ENCODE measurements at places on chromosomes 2 and 18.

DNA sequence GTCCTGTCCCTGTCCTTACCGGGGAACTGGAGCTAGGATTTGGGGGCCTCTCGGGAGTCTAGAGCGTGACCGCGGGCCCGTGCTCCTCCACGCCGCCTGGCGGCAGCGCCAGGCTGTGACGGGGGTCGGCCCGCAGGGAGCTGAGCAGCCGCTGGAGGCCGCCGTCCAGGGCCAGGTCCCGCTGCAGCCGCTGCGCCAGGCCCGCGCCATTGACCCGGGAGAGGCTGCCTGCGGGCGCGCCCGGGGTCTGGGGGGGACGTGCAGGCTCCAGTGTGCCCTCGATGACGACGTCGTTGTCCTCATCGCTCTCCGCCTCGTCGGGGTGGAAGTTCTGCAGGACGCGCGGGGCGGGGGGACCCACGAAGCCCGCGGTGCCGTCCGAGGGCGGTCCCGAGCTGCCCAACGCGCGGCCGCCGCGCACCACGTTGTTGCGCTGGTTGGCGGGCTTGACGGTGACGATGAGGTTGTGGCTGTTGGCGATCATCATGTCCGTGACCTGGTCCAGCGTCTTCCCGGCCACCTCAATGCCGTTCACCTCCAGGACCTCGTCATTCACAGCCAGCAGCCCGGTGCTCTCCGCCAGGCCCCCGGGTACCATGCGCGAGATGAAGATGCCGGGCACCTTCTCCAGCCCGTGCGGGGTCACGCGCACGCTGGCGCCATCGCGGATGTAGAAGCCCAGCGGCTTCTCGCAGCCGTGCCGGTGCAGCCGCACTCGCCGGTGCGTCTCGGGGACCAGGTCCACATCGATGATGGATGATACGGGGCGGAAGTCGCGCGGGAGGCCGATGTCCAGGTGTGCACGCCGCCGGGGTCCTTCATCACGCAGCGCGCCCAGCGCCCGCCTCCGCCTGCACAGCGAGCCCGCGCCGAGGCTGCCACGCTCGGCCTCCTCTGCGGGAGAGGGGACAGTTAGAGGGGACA is 50.9 kb downstream of the ADNP2 start:
- peak; percentile 54 for DNase-seq

- no peak for DNase-seq
Measured at GRCh38 chr2:88692187-88692586, 714 bp downstream of the RPIA start.

DNA sequence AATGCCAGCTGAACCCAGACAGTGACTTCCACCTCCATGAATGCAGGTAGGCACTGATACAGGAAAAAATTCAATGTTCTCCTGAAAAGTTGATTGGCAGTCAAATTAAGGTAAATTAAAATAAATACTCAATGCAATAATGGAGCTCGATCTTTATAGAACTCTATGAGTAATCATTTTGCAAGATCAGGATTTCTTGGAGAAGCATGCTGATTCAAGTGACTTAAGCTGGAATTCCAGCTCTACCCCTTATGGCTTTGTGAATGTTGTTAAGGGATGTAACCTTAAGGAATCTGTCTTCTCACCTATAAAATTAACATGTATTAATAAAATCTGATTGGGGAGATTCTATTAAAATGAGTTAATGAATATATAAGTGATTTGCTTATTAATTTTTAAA is 145.1 kb downstream of the QPCT start:
- DNase-seq, result no peak

DNA sequence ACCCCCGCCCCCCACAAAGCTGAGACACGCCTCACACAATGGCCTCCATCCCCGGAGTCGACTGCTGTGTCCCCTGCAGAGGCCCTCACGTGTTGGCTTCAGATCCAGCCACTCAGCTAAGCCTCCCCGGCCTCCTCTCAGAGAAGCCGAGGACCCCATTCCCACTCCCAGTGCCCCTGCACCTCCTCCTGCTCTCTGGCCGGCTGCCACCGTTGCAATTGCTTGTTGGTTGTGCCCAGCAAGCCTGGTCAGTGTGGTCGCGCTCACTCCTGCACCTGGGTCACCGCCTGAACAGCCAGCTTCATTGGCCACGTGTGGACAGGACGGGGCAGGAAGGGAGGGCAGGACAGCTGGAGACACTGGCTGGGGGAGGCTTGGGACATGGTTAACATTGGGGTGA is 191.5 kb upstream of the SALL3 start:
- DNase-seq, result no peak

GRCh38 chr18:55317864-55318263 is 270.1 kb downstream of the TCF4 start:
- no peak for DNase-seq

DNA sequence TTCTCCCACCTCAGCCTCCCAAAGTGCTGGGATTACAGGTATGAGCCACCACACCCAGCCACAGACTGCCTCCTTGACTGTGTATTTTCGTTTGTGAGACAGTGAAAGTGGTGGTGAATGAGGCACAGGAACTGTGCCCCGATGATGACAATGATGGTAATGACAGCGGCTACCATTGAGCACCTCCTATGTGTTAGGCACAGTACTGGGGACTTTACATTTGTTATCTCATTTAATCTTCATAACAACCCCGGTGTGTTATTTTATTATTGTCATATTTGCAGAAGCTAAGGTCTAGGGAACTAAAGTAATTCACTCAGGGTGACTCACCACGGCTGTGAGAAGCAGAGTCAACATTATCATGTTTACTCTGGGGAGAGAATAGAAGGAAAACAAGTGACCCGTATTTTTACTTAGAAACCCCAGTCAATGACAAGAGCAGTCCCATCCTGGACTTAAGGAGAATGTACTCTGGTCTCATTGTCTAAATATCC is 77.6 kb upstream of the ALPP start:
- no peak for DNase-seq

GRCh38 chr2:54239427-54239826 is 16.6 kb downstream of the TSPYL6 start:
- DNase-seq, result no peak

DNA sequence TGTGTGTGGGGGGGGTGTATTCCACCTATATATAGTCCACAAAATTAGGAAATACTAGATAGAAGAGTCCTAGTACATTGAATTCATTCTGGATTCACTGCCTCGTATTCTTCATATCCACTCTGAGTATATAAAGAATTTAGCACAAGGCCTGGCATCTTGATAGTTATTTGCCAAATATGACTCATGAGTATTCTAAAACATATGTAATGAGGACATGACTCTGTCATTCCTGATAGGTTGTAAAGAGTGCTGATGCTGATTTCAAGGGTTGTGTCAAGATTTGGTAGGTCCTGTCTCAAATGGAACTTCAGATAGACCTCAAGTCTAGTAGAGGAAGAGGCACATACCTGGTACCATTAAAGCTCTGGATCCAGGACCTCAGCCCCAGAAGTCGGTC is 173.4 kb upstream of the BOD1L2 start:
- DNase-seq, result no peak

DNA sequence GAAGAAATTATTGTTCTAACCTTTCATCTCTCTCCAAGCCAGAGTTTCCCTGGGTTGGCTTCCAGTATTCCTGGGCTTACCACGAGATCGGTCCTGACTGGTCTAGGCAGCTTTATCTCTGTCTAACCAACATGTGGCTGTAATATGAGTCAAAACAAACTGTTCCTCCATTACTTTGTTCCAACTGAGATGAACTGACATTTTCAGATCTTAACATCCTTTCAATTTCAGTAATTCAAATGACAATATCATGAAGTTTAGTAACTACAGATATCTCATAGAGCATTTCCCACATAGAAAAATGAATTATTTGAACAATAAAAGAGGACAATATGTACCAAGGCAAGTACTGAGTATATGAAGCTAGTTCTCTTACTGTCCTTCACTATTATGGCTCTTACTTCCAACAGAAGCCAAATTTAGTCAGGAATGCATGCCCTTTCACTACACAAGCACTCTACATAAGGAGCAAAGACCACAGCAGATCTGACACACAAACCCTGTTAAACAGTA is 15.5 kb downstream of the SLC25A12 start:
- no peak for DNase-seq

DNA sequence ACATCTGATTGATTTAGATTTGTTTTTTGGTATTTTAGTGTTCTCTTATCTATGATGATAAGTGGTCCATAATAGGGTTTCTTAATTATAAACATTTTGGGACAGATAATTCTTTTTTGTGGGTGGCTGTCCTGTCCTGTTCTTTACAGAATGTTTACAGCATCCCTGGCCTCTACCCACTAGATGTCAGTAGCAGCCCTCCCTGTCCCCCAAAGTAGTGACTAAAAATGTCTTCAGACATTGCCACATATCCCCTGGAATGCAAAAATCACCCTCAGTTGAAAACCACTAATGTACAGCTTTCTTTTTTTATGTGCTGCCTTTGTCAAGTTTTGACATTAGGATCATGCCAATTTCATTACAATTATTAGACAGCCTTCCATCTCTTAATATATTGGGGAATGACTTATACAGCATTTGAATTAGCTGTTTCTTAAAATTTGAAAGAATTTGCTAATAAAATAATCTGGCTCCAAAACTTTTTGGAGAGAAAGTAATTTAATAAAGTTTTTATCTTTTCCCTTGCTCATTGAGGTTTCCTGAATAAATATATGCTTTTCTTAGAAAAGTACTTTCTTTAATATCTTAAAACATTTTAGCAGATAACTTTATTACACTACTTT is 19.5 kb downstream of the WIPF1 start:
- peak; percentile 72 for DNase-seq

- no peak for DNase-seq
Measured at GRCh38 chr18:74116633-74117554, 30.7 kb downstream of the FBXO15 start.

GRCh38 chr2:42976351-42976750 is 184.0 kb upstream of the HAAO start:
- DNase-seq, result no peak

DNA sequence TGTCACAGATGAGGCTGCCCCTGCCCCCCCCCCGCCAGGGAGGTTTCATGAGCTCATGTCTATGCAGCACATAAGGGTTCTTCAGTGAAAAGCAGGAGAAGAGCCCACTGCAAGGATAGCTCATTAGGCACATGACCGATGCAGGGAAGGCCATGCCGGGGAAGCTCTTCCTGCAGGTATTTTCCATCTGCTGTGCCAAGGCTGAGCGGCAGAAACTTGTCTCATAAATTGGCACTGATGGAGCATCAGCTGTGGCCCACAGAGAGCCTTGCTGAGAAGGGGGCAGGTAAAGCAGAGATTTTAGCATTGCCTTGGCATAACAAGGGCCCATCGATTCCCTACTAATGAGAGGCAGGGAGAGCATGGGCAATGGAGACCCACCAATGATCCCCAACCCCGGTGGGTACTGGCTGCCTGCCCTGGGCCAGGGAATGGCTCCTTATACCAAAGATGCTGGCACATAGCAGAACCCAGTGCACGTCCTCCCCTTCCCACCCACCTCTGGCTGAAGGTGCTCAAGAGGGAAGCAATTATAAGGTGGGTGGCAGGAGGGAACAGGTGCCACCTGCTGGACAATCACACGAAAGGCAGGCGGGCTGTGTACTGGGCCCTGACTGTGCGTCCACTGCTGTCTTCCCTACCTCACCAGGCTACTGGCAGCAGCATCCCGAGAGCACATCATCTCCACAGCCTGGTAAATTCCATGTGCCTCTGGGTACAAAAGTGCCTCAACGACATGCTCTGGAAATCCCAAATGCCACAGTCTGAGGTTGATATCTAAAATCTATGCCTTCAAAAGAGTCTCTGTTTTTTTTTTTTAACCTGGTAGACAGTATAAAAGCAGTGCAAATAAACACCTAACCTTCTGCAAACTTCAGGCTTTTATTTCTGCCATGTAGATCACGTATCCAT is 41.4 kb downstream of the STEAP3 start:
- no peak for DNase-seq

DNA sequence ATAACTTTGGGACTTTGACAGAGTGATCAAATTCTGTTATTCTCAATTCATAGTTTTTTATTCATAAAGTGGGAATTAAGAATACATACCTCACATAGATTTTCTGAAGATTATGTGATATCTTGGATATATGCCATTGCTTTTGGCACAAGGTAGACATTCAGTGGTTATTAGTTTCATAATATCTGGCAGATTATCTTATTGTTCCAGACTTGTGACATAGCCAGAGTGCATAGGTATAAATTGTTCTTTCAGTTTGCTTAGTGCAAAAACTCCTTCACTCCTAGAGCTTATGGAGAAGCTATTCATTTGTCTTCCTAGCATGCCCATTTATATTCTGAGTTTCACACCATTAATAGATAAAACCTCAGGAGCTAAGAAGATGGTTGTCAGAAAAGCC is 222.0 kb downstream of the KCNE4 start:
- DNase-seq, result no peak

GRCh38 chr2:109636317-109636716 is 22.2 kb downstream of the SOWAHC start:
- no peak for DNase-seq

DNA sequence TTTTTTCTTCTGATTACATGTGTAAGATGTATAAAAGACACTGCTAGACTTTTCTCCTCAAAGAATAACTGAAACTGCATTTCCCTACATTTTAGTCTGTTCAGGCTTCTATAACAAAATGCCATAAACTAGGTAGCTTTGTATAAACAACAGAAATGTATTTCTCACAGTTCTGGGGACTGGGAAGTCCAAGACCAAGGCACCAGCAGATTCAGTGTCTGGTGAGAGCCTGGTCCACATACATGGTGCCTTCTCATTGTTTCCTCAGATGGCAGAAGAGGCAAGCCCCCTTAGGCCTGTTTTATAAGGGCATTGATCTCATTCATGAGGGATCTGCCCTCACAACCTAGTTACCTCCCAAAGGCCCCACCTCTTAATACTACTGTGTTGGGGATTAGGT is 71.5 kb downstream of the MAPRE2 start:
- DNase-seq, result no peak

DNA sequence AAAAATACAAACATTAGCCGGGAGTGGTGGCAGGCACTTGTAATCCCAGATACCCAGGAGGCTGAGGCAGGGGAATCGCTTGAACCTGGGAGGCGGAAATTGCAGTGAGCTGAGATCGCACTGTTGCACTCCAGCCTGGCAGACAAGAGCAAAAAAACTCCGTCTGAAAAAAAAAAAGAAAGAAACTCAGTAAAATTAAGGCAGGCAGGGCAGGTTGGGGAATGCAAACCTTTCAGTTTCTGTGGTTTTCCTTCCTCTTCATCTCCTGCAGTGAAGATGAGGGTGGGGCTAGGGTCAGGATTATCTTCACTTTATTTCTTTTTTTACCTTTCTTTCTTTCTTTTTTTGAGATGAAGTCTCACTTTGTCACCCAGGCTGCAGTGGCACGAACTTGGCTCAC is 43.2 kb upstream of the PSME4 start:
- no peak for DNase-seq

GRCh38 chr2:169797601-169798000 is 1.1 kb upstream of the SSB start:
- no peak for DNase-seq

- no peak for DNase-seq
Measured at GRCh38 chr18:37343542-37343851, 222.1 kb downstream of the CELF4 start.

DNA sequence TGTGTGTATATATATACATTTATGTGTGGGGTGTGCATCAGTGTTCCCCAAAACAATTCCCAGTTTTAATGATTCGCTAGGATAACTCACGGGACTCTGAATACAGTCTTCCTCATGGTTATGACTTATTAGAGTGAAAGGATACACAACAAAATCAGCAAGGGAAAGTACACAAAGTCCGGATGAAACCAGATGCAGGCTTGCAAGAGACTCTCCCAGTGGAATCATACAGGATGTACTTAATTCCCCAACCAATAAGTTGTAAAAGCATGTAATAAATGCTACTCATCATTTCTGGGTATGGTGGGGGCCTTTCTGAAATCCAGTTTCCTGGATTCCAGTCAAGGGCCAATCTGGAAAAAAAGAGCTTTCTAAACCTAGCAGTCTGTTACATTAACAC is 654.1 kb upstream of the SYT4 start:
- DNase-seq, result no peak
